ENCODE measurements at places on chromosomes 1 and 21.

DNA sequence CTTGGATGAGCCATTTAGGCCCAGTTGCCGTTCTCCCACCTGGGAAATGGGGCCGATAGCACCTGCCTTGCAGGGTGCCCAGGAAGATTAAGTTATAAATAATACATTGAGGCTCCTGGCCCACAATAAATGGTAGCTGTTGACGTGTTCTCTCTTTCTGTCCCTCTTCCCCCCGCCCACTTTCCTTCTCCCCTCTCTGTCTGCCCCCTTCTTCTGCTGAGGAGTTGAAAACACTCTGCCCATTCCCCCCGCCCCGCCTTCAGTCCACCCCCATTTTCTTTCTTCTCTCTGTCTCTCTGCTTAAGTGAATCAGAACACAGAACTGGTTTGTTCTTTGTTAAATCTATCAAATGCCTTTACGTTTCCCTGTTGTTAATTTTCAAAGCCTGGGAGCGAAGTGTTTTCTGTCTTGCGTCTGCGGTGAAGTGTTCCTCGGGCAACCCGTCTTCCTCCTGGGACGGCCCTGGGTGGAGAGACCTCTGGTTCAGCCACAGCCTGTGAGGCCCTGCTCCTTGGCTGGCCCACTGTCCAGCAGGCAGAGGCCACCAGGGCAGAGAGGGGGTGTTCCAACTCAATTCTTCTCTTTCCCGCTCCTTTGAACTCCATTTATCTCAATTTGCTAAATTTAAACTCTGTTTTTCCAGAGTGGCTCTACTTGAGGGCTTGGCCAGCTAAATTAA is 29.3 kb upstream of the SELENON start:
- no peak for DNase-seq

- no peak for DNase-seq
Observed at GRCh38 chr1:40248412-40248811, 675 bp downstream of the TMCO2 start.

DNA sequence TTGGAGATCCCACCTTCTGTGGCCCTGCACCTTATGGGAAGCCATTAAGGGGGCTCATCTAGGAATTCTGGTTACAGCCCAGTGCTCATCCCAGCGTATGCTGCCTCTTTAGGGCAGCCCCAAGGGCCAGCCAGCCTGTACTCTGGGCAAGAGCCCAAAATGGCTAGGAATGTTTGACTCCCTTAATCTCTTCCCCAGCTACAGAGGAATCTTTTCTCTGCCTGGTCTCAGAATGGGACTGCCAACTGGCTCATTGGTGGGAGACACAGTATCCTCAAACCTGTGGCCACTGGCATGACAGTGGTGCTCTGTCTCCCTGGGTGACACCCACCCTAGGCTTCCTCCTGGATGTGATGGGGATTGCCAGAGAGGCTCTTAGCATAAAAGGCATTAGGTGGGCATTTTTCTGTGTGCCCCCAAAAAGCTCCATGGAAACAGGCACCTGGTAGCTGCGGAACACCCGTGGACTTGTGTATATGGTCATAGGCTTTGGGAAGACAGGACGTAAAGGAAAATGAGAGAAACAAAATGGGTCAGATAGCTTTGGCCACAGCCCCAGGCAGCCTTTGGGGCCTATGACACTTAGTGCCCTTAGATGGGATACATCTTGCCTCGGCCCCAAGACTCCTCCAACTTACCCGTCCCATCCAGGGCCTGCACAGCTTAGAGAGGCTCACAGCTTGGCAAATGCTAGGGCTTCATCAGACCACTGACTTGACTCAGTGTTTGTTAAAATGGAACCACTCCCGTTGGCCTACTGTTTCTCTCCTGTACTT is 6.9 kb downstream of the TMEM81 start:
- no peak for DNase-seq

DNA sequence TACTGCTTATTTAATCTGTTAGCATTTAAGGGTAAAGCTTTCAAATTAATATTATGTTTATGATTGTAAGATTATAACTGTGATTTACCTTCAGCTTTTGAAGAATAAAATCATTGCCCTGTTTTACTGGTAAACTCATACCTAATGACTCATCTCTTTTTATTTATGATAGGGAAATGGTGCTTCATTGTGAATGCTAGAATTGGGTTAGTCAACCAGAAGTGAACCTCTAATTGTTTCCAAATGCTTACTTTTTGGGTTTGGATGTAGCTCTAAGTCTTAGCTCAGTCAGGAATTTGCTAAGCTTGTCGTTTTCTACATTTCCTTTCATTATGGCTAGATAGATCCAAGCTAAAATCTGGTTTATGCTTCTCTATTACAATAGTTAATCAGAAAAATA is 59.4 kb downstream of the SLC30A7 start:
- no peak for DNase-seq

DNA sequence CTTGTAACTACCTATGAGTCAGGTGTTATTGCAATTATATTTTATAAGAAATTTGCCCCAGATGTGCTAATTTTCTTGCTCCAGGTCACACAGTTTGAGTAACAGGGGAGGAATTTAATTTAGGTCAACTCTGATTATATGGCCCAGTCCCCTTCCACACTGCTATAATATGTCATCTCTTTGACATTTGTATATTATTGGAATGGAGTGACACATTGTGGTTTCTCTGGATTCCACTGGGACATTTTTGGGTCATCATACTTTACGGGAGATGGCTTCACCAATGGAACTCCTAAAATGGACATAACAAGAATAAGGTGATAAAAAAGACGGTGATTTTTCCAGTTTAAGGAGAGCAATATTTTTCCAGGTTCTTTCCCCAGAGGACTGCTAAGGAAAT is 191.2 kb downstream of the DISC1 start:
- DNase-seq, result no peak

GRCh38 chr1:84259376-84259775 is 42.1 kb upstream of the SAMD13 start:
- DNase-seq, result no peak

GRCh38 chr1:202200669-202201068 is 7.1 kb downstream of the LGR6 start:
- no peak for DNase-seq

- DNase-seq, result no peak
Observed at GRCh38 chr1:117585086-117585485, 20.8 kb upstream of the TENT5C start.

- DNase-seq, result no peak
Observed at GRCh38 chr1:168135921-168136708, 615 bp downstream of the GPR161 start.

DNA sequence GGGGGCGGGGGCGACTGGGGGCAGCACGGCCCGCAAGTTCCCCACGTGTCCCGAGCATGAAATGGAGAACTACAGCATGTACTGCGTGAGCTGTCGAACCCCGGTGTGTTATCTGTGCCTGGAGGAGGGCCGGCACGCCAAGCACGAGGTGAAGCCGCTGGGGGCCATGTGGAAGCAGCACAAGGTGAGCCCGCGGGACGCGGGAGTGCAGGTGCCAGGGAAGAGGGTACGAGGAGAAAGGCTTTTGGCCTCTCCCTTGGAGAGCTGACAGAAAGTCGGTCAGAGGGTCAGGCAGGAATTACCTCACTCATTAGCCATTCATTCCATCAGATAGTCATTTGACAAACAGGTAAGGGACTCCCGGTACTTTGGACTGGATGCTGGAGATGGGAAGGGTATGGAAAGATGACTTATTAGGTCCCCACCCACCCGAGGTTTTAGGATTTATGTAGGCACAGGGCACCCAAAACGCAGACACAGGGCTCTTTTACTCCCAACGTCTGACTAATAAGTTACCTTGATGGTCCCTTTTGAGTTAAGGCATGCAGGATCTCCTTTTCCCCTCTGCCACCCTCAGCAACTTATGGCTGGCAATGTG is 2.1 kb downstream of the TRIM67 start:
- DNase-seq, result no peak

DNA sequence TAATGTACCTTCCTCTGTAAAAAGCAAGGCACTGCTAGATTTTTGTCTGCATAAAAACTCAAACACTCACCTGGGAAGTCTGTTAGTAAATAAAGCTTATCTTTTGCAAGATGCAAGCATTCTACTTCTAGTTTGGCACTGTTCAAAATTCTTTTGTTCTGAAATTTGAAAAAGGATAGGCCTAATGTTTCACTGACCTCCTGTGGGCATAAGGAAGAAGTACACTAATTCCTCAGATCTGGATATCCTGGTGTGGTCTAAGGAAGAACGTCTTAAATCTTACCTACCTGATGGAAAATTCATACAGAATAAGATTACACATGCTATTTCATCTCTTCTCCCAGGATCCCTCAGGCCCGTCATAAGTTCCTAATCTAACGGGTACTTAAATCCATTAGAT is 93.5 kb upstream of the CAMK1G start:
- DNase-seq, result no peak

- DNase-seq, result no peak
Observed at GRCh38 chr1:205214756-205215155, 3.3 kb upstream of the DSTYK start.

- DNase-seq, result no peak
Observed at GRCh38 chr1:31054958-31055481, 10.5 kb downstream of the PUM1 start.

- DNase-seq, result no peak
Observed at GRCh38 chr1:240487493-240487892, 124.5 kb downstream of the GREM2 start.

GRCh38 chr1:112674986-112675727 is 698 bp downstream of the MOV10 start:
- DNase-seq, result no peak
